Activated naive CD8-positive, alpha-beta T cell treated with anti-CD3 and anti-CD28 coated beads, Interleukin-2, amount 50 U/mL, for 16 hours (primary cell): ENCODE measurements at places on chromosomes 4 and X.

- DNase-seq: no peak
Observed at GRCh38 chrX:37638047-37638446, 47.5 kb upstream of the XK start.

DNA sequence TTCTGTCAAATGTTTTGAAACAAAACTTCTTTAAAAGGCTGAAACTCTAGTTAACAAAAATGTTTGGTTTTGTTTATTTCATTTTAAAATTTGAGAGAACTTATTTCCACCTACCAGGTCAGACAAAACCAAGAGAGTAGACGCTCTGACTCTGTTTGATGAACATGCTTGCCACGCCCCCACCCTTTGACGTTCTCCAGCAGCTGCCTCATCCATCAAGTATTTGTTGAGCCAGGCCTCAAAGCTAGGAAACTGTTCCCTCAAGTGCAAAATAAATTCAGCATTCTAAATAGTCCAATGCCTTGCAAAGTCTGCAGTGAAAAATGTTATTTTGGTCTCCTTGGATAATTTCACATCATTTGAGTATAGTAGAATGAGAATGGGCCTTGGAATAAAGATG lies 121.6 kb downstream of the GUCY2F start:
- DNase-seq: no peak

- no peak for DNase-seq
Observed at GRCh38 chrX:130652824-130653578, 250.0 kb downstream of the ENOX2 start.

GRCh38 chr4:111905511-111905910 lies 239.7 kb upstream of the FAM241A start:
- no peak for DNase-seq

DNA sequence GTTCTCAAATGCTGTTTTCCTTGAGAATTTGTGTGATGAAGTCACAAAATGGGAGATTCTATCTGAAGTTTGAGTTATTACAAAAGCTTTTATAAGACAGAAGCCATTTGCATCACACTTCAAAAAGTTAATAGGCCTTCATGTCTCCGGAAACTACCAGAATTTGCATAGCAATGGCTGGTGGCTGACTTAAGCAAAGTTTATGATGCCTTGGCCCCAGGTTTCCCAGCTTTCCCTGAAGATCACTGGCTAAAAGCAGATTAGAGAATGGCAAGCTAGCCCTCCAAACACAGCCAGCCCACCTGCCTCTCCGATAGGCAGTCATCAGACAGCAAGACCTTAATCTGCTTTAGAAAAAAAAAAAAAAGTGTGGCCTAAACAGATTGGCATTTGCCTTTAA lies 197.8 kb downstream of the HS3ST1 start:
- DNase-seq: no peak

DNA sequence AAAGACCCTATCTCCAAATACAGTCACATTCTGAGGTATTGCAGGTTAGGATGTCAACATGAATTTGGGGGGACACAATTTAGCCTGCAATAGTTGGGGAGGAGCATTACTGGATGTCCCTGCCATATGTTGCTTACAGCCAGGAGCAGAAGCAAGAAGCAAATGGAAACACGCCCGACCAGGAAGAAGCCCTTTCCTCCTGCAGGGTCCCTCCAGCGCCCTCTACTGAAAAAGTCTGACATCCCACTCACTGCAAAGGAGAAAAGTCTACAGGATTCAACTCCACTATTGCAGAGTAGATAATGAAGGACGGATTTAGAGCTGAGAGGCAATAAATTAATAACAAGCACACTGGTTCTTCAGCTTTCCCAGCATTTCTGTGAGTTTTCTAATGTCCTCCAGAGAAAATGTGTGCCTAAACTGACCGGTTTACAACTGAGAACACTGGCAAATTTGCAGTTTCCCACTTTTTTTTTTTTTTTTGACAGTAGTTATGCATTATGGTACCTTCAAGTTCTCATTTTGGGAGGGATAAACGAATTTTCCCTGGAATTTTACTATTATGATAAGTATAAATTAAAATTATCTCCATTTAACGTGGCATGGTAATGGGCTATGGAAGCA lies 31.7 kb downstream of the COQ2 start:
- peak; percentile 45 for DNase-seq

DNA sequence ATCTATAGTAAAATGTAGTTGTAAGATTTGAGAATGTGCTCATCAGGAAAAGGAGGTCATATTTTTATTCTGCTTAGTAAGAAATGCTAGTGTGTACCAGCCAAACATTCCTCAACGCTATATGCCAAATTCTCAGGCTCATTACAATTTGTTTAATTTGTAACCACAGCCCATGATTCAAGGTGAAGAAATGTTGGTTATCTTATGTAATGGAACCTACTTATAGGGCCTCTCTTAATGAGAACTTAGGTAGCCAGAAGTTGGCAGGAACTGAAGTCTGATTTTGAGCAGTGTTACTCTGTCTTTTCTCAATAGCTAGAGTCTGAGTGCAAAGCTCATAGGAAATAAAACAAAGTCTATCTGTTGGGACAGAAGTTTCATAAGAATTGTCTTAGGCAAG lies 595.0 kb downstream of the GLUD2 start:
- DNase-seq: no peak

- DNase-seq: no peak
Observed at GRCh38 chrX:153181822-153182221, 2.7 kb downstream of the MAGEA1 start.

GRCh38 chr4:113385281-113385899 lies 335.9 kb downstream of the ANK2 start:
- no peak for DNase-seq

GRCh38 chrX:119996600-119997524 lies 53.3 kb upstream of the NKAP start:
- no peak for DNase-seq

DNA sequence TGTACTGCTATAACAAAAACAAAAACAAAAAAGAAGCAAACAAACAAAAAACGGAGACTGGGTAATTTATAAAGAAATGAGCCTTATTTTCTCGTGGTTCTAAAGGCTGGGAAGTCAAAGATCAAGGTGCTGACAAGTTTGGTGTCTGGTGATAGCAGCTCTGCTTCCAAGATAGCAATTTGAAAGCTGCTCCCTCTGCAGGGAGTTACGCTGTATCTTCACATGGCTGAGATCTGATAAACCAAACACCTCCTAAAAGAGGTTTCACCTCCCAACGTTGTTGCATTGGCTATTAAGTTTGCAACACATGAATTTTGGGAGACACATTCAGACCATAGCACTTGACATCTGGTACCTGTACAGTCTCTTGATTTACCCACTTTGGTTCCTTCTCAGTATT lies 854.2 kb downstream of the CENPC start:
- no peak for DNase-seq

- DNase-seq: no peak
Observed at GRCh38 chr4:185254434-185254833, 45.0 kb downstream of the SNX25 start.

- DNase-seq: no peak
Observed at GRCh38 chr4:75169427-75169826, 236.5 kb downstream of the PARM1 start.

GRCh38 chr4:121187206-121187605 lies 23.1 kb upstream of the TNIP3 start:
- DNase-seq: no peak

DNA sequence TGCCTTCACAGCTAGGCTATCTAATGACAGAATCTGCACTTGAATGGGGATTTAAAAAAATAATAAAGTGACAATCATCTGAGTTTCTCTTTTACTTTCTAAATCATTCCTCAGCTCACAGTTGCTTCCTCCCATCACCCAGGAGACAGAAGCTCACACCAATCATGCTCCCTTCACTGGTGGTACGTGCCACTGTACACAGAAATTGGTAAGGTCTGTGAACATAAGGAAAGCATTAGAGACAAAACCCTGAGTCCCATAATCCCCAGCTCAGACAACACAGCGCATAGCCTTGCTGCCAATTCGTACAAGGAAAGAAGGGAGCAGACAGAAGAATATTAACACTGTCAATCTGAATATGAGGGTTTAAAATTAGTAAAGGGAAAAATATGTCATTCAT lies 133.1 kb downstream of the IDS start:
- DNase-seq: no peak

GRCh38 chr4:176534566-176534965 lies 214.8 kb downstream of the SPCS3 start:
- no peak for DNase-seq

GRCh38 chr4:81836716-81837115 lies 365.0 kb upstream of the RASGEF1B start:
- DNase-seq: no peak

- no peak for DNase-seq
Observed at GRCh38 chrX:73289039-73289438, 74.4 kb upstream of the NAP1L2 start.

- DNase-seq: no peak
Observed at GRCh38 chr4:3820016-3820805, 54.0 kb downstream of the ADRA2C start.

DNA sequence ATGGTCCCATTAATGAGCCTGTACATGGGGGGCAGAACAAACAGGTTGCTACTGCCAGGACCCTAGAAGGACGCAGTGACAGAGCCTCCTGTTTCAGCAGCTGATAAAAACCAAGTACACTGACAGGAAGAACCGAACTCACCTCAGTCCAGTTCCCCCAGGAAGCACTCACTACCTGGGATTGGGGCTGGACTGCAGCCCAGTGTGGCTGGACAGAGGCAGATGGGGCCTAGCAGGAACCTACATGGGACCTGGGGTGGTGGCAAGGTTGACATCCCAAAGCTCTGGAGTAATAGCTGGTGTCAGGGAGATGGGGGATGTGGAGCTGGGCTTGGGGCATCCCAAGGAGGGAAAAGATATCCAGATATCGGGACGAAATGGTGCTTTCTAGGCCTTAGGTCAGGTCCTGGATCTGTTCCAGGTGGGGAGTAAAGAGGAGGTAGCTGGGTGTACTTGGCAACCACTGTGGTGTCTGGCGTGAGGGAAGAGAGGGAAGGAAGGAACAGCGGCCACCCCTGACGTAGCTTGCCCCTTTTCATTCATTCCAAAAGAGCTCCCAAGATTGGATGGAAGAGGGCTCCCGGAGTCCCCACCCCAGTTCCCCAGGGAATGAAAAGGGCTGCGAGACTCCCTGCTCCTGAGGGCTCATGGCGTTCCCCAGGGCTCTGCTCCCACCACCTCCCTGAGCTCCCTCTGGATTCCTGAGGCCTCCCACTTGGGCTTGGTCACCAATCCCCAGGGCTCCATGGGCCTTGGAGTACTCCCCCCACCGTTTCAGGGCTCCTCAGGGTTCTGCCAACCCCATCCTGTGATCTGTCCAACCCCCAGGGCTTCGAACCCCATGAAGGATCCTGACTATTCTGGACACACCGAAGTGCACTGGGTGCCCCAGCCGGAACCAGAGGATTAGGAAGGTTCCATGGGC lies 4.5 kb downstream of the EMD start:
- no peak for DNase-seq

DNA sequence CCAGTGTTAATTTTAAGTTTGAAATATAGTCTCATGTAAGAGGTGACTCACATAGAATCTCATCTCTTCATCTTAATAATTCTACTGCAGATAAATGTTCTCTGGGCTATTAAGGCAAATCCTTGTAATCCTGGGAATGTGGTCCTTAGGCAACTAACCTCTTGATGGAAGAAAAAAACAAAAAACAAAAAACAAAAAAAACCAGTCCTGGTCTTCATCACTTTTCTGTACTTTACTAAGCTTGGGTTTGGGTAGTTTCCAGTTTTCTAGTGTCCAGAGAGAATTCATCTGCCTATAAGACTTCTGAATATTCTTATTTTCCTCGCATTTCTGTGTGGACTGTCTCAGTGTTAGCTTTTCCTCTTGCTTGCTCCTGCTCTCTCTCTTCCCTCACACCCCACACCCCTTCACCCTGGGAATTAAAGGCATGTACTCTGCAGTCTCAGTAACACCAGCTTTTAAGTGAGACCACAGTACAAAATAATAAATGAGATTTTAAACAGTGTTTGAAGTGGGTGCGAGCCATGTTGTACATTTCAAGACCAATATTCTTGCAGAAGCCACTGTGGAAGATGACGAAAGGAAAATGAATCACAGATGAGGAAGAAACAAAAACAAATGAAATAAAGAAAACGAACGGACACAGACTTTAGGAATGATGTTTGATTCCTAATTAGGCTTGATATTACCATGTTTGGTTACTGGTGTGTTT lies 51.7 kb downstream of the HAND2 start:
- DNase-seq: no peak

DNA sequence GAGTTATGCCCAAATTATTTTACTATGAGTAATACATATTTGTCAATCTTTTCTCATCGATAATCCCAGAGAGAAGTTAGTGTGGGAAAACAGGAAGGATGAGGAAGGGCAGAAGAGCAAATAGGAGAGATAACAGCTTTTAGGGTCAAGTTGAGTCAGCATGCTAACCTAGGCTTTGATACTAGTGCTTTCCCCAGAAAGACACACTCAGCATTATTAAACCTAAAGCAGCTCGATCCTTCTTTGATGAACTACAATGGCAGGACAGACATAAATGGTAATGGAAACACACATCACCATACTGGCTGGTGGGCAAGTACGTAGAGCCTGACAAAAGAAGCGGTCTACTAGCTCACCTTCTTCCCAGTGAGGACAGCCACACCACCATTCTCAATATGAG lies 20.5 kb downstream of the AIFM1 start:
- no peak for DNase-seq

GRCh38 chrX:6777238-6778002 lies 242.5 kb upstream of the VCX3A start:
- DNase-seq: no peak

GRCh38 chr4:22417408-22417807 lies 98.5 kb downstream of the ADGRA3 start:
- DNase-seq: no peak

DNA sequence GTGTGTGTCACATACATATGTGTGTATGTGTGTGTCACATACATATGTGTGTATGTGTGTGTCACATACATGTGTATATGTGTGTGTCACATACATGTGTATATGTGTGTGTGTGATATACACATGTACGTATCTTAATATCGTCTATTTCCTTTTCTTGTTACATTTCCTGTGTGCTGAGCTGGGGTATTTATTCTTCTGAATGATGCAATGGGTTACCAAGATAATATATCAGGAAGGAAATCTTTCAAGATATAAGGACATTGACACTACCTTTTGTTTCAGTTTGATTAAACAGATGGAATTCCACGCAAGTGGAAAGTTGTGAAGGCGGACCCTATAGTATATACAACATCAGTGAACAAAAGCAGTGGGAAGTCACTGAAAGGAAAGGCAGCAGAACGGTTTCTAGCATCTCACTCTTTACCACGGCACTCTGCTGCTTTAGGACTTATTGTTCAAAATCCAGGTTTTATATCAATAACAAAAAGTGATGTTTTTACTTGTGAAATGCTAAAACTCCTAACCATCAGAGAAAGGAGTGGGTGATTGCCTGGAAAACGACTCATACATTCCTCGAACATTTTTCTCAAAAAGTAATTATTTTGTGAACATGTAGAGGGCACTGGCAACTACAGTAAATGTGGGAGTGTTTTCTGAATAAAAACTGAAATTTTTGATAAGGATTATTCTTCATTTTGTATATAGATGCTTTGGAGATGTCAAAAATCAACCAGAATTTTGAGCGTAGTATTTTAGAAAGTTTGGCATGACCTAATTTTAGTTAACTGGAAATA lies 43.1 kb upstream of the IL21 start:
- DNase-seq: no peak

- no peak for DNase-seq
Observed at GRCh38 chr4:146282657-146283056, 68.3 kb downstream of the REELD1 start.

- DNase-seq: no peak
Observed at GRCh38 chr4:89213382-89213701, 94.3 kb downstream of the GPRIN3 start.
